ENCODE measurements at places on chromosomes 2 and 18. TPM values are rescaled to one million over a fixed set of nuclear protein-coding genes. Genes with fewer than 3 reads are reported as not detected.

- DNase-seq, result no peak
These were observed 21.6 kb upstream of the GYPC start for GRCh38 chr2:126634273-126634861.

DNA sequence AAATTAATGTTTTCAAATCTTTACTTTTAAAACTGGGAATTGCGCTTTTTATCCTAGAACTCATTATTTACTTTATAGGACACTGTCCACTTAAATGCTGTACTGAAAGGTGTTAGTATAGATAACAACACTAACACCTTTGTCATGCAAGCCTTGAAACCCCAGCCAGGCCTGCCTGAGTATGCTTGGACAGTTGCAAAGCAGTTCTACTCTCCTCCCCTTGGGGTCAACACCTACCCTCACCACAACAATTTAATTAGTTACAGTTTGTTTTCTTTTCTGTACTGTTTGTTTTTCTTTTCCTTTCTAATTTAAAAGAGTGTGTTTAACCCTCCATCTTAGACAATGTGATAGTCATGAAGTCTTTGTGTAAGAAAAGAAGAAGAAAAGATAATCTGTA is 18.9 kb upstream of the FAM98A start:
- no peak for DNase-seq

- DNase-seq, result no peak
These were observed 84.1 kb downstream of the CAPN13 start for GRCh38 chr2:30722936-30723725.

The GPAT2 gene
- 5.9 TPM for total RNA-seq

- DNase-seq, result no peak
These were observed 562.7 kb upstream of the SLC39A10 start for GRCh38 chr2:195094330-195094729.

- DNase-seq, result no peak
These were observed 47.0 kb upstream of the MAP3K20 start for GRCh38 chr2:173028671-173029070.

The UGT1A4 gene
- not detected for total RNA-seq

DNA sequence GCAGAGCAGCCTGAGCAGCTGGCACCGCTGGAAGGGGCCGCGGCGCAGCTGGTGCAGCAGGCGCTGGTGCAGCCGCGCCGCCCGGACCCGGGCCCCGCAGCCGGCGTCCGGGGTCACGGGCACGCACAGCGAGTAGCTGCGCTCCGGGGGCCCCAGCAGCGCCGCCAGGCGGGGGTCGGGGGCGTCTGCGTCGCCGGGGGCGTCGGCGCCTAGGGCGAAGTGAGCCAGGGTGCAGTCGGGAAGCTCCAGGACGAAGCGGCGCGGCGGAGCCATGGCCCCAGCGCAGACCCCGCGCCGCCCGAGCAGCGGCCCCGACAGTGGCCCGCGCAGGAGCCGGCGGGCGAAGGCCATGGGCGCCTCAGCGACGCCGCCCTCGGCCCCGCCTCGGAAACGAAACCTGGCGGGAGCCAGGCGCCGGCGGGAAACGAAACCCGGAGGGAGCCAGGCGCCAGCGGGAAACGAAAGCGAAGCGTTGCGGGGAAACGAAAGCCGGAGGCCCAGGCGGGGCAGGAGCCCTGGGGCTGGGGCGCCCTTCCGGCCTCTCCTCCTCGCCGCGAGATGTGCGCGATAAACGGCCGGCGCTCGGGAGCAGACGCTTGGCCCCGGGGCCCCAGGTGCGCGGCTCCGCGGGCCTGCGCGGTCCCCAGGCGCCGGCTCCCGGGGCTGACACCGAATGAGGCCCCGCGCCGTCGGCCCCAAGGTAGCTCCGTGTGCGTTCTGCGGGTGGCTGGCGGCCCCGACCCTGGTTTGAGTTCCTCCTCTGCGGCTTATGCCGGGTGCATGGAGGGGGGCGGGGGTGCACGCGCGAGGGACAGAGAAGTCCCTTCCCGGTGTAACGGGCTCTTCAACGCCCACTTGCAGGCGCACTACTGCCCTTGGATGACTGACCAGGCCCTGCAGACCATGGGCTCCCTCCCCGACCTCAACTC is at the start of gene CMPK2:
CMPK2 (minus strand) TSS at position 562 of the 929 bp plus-strand sequence; CDS start at position 351, 211 bp downstream.
- DNase-seq, result no peak

GRCh38 chr2:170503971-170504809 is 210.9 kb upstream of the SP5 start:
- DNase-seq, result no peak

The IL36A gene
- not detected for total RNA-seq

The ABCB11 gene
- total RNA-seq, result 0.66 TPM

- DNase-seq, result no peak
These were observed 5.6 kb upstream of the OTOF start for GRCh38 chr2:26483516-26483915.

The GPR75 gene
- 11.3 TPM for total RNA-seq

The BBS5 gene
- total RNA-seq, result 7.9 TPM

The PRSS56 gene
- total RNA-seq, result not detected

GRCh38 chr2:230601510-230601909 is 111.1 kb upstream of the CAB39 start:
- DNase-seq, result no peak

The LIMS4 gene
- 1.3 TPM for total RNA-seq

DNA sequence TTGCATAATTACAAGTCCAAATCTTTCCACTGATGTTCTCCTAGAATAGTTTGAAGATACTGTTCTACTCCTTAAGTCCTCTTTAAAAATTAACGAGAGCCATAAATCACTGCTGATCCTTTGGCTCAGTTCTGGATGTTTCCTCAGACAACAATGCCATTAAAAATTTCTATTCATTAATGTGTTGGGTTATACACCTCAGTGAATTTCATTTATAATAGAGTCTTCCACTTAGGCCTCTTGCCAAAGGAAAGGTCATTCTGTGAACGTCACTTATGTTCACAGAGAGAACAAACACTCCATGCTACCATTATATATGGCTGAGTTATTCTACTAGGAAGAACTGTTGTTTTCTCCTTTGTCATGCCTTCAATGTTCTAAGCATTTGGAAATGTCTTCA is 1472.3 kb upstream of the CELF4 start:
- DNase-seq, result no peak

DNA sequence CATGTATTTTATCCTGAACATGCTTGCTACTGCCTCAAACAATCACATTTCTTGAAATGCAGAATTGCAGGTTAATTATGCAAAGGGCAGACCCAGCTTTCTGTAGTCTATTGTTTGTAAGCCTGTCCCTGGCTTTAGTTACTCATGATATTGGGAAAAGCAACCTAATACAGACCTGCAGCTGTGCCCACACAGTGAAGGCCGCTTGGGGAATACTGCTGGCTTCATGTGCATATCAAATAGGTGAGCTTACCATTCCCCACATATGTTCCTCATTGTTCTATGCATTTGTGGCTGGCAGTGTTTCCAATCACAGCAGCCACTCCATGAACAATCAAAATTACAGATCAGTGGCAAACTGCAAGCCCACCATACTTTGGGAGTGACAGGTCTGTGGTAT is 186.3 kb downstream of the TMEM163 start:
- DNase-seq, result no peak

The RPRM gene
- total RNA-seq, result 4.0 TPM

The PFN4 gene
- not detected for total RNA-seq

The FBXO48 gene
- total RNA-seq, result 0.98 TPM

- peak; percentile 84 for DNase-seq
These were observed at the start of gene SUCLG1 for GRCh38 chr2:84459018-84459943. Gene SUCLG1 (minus strand): TSS chr2:84459280. CDS start chr2:84459269, 11 bp downstream.

The OTOS gene
- total RNA-seq, result not detected

DNA sequence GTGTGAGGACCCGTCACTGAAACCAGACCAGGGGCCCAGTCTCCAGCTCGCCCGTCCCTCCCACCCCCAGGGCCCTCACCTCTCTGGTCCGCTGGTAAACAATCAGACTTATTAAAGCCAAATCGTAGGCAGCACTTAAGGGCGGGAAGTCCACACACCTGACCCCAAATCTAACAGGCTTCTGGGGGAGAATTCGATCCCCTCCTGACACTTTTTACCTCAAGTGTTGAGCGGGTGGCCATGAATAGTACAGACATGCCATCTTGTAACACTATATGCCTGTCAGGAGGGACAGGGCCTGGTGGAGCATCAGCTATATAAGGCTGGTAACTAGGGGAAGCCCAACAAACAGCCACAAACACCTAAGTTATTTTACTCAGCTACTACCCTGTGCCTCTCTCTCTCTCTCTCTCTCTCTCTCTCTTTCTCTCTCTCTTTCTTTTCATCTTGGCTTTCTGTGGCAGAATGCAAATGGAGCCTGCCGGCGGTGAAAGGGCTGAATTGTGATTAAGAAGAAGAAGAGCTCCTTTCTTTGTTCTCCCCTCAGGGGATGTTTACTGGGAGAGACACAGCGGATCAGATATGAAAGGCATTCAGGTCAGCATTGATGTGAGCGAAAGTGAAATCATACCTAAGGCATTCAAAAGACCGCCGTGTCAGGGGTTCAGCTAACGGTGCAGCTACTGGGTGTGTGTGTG is 9.5 kb downstream of the ZEB2 start:
- DNase-seq, result no peak

The NIF3L1 gene
- total RNA-seq, result 34.0 TPM

The PROC gene
- total RNA-seq, result not detected

DNA sequence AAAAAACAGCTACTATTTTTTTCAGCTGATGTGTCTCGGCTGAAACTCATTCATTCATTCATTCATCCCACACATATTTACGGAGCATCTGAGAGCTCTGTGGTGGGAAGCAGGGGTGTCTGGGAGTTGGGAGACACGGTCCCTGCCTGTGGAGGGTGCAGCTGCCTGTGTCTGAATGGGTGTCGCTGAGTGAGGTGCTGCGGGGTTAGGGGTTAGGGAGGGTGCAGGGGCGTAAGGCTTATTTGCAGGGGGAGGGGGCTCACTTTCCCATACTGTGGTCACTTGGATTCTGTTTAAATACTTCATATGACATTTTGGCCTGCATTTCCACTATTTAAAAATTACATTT is 89.4 kb upstream of the ASB18 start:
- no peak for DNase-seq

The LYPD1 gene
- total RNA-seq, result 1.9 TPM

- no peak for DNase-seq
These were observed 99.6 kb downstream of the FMNL2 start for GRCh38 chr2:152434395-152435182.

The EML6 gene
- 5.9 TPM for total RNA-seq

The RAB10 gene
- 100 TPM for total RNA-seq

The WNT6 gene
- 3.3 TPM for total RNA-seq

The RAB27B gene
- 11.8 TPM for total RNA-seq

The GATA6 gene
- total RNA-seq, result 11.1 TPM

- DNase-seq, result no peak
These were observed 73.6 kb downstream of the COA5 start for GRCh38 chr2:98534761-98535160.

The CYRIA gene
- total RNA-seq, result 12.5 TPM

GRCh38 chr2:9780368-9781130 is 62.7 kb upstream of the TAF1B start:
- DNase-seq, result peak; percentile 40
